ENCODE measurements at places on chromosomes 5 and 9.

- DNase-seq: no peak
Observed at GRCh38 chr9:137945581-137945980, 68.0 kb downstream of the CACNA1B start.

DNA sequence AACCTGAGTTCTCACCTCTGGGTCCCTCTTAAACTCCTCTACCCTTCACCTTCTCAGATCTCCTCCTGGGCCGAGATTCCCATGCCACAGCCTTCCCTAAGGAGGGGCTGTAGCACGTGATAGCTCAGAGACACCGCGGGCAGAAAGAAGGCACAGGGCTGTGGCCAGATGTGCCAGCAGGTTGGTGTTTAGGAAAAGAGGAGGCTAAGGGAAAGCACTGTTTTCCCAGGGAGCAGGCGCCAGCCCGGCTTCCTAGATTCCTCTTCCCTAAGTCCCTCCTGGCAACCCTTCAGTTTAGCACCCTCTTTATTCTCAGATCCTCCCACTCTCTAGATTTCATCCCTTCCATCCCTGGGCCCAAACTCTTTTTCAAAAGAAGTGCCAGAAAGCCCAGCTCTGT is 59.4 kb upstream of the CCNG1 start:
- DNase-seq: no peak

DNA sequence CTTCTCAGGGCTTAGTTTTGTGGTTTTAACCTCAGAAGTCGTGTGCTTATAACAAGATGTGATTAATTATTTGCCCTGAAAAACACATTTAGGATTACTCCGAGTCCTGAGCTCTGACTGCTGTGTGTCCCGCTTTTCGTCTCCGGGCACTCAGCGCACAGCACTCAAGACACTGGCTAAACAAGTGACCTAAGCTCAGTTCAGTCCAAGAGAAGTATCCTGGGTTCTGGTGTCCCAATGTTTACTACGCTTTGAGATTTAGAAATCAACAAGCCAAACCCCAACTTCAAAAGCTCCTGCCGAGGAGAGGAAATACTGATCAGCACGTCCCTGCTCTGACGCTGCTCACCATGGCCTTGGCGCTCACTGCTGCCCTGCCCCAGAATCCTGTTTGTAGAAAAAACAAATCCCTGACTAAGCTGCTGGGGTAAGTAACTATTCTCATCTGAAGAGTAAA is 53.2 kb downstream of the IPPK start:
- DNase-seq: peak; percentile 60

DNA sequence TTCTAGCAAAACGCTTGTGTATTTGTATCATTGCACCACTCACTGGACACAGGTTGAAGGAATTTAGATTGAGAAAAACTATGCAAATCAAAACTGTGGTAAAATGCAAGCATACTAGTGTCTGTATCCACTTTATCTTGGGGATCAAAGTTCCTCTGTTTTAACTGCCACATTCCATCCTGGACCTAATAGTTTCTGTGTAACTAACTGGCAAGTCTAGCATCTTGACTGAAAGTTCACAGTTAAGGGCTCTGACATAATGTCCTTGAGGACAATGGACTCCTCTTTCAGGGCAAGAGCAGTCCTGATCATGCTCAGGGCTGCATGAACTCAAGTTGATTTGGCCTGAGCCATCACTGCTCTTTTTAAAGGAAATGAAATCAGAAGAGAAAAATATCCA is 30.7 kb downstream of the NFIB start:
- DNase-seq: no peak

DNA sequence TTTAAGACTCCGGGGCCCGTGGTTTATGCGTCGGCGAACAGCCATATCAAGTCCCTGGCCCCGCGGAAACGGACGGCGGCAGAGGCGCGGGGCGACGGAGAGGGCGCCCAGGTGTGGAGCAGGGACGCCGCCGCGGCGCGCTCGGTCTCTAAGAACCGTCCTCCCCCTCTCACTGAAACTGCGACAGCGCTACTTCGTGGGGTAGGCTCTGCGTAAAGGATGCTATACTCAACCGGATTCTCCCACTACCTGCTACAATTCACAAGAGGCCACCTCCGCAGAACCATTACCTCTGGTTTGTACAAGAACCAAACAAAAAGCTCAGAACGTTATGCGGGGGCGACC is 404 bp downstream of the MRNIP start:
- no peak for DNase-seq

- peak; percentile 56 for DNase-seq
Observed at GRCh38 chr9:114905170-114905940, 25.0 kb downstream of the TNFSF8 start.

DNA sequence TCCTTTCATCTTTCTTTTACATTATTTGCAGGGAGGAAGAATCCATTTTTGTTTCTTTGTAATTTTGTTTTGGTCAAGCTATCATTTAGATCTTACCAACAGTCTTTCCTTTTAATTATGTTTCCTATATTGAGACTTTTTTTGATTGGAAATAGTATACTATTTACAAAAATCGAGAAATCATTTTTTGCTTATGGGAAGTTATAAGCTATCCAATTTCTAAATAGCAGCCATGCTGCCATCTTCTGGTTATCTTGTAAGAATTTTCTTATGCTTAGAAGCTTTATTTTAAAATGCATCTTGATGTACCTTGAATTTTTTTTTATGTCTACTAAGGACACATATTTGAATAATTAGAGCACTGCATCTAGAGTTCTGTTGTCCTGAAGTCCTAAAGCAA is 821.2 kb downstream of the PTPRD start:
- no peak for DNase-seq

GRCh38 chr5:157232706-157233105 is 33.2 kb upstream of the CYFIP2 start:
- DNase-seq: no peak

GRCh38 chr5:112628214-112628980 is 109.3 kb upstream of the APC start:
- no peak for DNase-seq

DNA sequence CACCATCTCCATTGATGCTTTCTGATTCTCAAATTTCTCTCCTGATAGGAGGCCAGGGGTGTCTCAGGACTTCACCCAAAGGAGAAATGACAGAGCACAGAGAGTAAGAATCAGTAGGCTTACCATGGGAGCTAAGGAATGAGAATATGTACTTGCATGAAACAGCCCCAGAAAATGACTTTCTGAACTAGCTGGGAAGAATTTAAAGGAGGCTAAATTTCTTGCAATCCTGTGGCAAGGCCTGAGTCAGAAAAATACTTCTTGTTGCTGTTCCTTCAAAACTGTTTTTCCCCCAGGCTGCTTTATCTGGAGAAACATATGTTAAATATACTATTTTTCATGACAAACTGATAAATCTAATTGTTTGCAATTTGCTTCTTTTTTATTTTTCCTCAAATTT is 53.4 kb upstream of the FBXL7 start:
- peak; percentile 78 for DNase-seq

- DNase-seq: no peak
Observed at GRCh38 chr5:151047814-151048425, 27.5 kb downstream of the GPX3 start.

GRCh38 chr9:3036333-3036700 is 192.4 kb upstream of the PUM3 start:
- DNase-seq: no peak

- DNase-seq: no peak
Observed at GRCh38 chr9:127485995-127486394, 34.7 kb downstream of the LRSAM1 start.

- DNase-seq: no peak
Observed at GRCh38 chr5:146219243-146219642, 15.8 kb downstream of the RBM27 start.

GRCh38 chr5:180400416-180400815 is 47.3 kb upstream of the GFPT2 start:
- DNase-seq: no peak

- peak; percentile 65 for DNase-seq
Observed at GRCh38 chr5:65482296-65482735, 596 bp upstream of the ADAMTS6 start.

All from AG10803 (cell line).